ENCODE measurements at places on chromosomes 2 and 18.

DNA sequence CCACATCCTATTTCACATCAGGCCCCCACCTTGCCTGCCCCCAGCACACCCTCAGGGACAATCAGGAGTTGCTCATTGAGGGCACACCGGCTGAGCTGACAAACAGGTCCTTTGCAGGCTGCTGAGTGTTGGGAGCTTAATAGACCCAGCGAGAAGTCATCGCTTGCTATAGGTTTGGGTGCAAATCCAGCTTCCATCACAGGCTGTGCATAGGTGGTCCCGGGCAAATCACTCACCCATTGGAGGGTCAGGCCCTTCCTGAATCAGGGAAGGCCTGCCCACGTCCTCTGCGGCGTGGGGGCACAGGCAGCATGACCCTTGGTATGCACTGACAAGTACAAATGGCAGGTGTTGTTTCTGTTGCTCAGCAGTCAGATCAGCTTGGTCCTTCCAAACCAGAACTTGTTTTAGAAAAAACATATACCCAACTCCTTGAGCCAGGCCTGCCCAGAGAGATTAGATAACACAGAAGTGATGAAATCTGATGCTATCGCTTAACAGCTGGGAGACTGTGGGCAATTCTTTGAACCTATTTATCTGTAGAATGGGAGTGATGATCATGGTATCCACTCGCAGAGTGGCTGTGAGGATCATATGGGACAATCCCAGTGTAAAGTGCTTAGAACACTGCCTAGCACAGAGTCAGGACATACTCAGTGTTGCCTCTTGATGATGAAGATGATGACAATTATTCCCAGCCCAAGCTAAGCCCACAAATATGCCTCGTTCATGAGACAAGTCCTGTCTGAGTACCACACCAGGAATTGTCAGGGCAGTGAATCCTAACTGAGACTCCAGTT is 34.9 kb downstream of the SMAD7 start:
- peak; percentile 96 for DNase-seq

- no peak for DNase-seq
Observed at GRCh38 chr18:41959045-41959444, 4.0 kb downstream of the PIK3C3 start.

DNA sequence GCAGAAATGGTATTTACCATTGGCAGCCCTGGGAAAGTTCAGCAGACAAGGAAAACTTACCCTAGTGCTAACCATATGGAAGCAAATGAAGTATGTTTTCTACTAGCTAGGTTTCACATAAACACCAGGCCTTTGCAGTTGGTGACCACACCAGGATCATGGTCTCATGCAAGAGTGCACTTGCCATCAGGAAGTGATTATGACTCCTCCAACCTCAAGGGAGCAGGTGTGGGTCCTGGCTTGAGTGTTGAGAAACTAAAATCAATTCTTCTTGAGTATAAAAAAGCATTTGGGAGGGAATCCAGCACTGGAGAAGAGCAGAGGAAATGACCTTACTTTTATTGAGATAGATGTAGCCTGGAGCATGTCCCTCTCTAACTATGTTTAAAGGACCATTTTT is 56.8 kb upstream of the SPAG16 start:
- no peak for DNase-seq

DNA sequence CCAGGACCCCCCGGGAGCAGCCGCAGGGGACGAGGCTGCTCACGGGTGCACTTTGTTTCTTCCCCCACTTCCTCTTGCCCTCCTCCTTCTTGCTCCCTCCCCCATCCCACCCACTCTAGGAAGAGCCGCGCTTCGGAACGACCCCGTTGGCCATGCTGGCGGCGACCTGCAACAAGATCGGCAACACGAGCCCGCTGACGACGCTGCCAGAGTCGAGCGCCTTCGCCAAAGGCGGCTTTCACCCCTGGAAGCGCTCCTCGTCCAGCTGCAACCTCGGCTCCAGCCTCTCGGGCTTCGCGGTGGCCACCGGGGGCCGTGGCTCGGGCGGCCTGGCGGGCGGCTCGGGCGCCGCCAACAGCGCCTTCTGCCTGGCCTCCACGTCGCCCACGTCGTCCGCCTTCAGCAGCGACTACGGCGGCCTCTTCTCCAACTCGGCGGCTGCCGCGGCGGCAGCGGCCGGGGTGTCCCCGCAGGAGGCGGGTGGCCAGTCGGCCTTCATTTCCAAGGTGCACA is 1.3 kb downstream of the SP9 start:
- peak; percentile 25 for DNase-seq

- no peak for DNase-seq
Observed at GRCh38 chr2:228072669-228073068, 108.8 kb downstream of the SPHKAP start.

- no peak for DNase-seq
Observed at GRCh38 chr2:145221032-145221431, 701.1 kb upstream of the ZEB2 start.

DNA sequence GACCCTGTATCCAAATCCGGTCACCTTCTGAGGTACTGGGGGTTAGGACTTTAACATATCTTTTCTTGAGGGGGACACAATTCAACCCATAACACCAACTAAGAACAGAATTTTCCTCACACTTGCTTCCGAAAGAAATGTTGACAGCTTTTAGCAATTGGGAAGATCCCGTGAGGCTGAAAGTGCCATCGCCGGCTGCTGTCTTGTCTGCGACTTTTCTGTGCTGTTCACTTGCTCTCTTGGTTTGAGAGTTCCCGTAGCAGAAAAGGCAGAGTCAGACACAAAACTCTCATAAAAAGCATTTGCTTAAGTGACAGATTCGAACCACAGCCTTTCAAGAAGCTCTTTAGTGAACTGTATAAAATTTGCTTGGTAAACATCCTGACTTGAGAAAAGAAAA is 253.4 kb downstream of the ARHGAP15 start:
- DNase-seq: no peak

- no peak for DNase-seq
Observed at GRCh38 chr2:65957454-65957853, 477.5 kb upstream of the MEIS1 start.

DNA sequence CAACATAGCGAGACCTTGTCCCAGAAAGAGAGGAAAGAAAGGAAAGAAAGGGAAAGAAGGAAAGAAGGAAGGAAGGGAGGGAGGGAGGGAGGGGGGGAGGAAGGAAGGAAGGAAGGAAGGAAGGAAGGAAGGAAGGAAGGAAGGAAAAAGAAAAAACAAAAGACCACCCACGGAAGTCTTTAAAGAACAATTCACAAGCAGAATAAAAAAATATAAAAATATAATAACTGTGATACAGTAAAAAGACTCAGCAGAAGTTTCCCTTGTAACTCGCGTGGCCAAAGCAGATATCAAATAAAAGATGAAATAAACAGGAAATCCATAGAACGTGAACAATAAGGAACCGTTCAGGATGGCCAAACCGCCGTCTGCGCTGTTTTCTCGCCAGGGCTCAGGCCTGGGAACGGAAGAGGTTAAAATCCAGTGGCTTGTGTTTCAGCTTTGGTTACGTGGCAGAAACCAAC is 1.2 kb upstream of the SLC1A4 start:
- peak; percentile 81 for DNase-seq

DNA sequence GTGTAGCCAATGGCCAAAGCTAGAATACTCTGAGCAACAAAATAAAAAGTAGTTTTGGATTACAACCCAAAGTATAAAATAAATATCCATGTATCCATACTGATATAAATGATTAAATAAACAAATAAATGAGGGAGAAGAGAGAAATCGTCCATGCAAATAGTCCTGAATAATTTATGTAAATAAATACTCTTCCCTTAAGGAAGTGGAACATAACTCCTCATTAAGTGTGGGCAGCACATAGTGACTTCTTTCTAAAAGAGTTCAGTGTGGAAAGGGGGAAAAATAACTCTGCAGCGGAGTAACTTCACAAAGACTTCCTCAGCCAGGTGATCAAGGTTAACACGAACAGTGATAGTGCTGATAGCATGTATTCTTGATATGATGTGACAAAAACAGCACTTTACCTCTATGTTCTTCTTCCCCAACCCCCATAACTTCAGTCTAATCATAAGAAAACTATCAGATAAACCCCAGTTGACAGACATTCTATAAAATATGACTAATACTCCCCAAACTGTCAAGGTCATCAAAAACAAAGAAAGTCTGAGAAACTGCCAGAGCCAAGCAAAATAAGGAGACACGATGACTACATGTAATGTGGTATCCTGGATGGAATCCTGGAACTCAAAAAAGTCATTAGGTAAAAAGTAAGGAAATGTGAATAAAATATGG is 30.7 kb downstream of the METTL8 start:
- no peak for DNase-seq

GRCh38 chr2:27771202-27771547 is 344 bp upstream of the MRPL33 start:
- DNase-seq: no peak
